RPMI8226 (cell line): ENCODE measurements at places on chromosomes 7 and 10.

DNA sequence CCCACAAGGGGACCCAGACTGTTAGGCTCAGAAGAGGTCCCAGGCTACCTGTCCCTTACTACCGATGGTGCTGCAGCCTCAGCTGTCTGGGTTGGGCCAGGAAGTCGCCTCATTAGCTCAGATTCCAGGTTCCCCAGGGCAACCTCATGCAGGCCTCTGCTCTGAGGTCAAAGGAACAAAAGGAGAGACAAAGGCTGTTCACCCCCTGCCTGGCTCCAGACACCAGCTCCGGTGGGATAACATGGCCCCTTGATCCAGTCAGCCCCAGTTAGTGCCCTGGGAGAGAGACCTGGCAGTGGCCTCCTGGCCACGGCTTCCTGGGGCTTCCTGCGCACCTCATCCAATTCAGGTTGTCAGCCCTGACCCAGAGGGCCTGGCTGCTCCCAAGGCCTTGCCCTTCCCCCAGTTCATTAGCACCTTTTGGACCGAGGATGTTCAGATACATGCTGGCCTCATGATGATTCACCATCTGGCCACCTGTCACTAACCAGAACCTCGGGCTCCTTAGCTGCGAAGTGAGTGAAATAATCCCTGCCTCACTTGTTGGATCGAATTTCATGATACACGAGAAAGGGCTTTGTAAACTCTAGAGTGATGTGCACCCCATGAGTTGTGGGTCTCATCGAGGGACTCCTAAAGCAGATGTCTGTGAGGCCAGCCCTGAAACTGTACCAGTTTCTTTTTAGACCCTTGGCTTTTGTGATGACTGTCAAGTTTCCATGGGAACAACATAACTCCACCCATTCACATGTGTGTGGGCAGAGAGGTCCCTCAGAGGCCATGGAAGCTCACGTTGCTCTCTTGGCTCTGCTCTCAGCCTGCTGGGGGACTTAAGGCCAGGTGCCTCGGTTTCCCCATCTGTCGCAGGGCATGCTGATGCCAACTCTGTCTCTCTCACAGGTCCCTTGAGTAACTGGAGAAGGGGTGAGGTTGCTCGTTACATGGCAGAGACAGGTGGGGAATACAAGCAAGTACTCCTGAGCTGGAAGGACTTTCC is 79.5 kb upstream of the PCBD1 start:
- peak; percentile 11 for DNase-seq

- DNase-seq, result no peak
These were observed 179.4 kb upstream of the SEMA3C start for GRCh38 chr7:81098213-81098612.

DNA sequence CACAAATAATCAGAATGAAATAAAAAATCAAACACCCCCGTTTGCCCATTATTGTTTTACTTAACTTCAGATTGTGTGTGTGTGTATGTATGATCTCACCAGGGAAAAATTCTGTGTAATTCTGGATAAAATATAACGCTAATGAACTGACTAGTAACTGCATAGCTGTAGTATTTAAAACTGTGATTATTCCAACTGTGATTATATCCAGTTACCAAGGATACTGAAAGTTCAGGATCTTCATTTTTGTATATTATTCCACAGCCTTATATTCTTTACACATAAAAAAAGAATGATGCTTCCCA is 2.9 kb downstream of the TWIST1 start:
- no peak for DNase-seq

DNA sequence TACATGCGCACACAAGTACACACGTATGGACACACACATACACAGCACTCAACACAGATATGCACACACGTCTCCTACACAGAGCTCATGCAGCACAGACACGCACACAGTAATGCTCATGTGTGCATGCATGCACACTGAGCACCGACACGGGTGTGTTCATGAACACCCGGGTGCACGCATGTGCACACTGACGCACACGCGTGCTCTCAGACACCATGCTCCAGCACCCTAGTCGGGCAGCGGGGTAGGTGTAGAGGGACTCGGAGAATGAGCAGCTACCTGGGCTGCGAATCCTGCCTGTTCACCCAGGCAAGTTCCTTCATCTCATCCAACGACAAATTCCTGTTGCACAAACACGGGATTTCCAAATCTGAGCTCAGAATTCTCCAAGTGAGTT is 184.7 kb downstream of the MAD1L1 start:
- DNase-seq, result no peak

DNA sequence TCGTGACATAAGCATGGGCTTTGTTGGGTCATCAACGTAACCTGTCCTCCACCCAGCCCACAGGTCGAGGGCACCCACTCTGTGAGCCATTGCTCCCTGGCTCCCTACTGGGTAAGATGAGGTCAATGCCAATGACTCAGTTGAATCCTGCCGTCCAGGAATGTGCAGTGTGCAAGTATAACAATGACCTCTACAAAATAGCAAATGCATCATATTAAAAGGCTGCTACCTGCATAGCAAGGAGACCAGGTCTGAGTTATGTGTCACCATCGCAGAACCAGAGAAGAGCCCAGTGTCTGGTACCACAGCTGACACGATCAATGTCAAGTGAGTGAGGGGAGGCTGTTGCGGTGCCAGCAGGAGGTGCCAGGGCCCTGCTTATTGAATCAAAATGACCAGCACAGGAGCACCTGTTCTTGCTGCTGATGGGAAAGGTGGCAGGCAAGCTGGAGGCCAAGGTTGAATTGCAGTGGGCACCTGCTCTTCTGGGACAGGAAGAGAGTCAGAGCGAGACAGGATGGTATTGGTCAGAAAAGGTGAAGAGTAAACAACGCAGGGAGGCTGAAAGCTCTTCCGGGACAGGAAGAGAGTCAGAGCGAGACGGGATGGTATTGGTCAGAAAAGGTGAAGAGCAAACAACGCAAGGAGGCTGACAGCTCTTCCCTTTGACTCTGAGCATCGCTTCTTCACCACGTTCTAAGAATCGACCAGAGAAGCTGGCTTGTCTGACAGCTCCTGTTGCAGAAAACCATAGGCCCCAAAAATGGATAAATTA is 108.7 kb upstream of the ADAM12 start:
- DNase-seq, result no peak

DNA sequence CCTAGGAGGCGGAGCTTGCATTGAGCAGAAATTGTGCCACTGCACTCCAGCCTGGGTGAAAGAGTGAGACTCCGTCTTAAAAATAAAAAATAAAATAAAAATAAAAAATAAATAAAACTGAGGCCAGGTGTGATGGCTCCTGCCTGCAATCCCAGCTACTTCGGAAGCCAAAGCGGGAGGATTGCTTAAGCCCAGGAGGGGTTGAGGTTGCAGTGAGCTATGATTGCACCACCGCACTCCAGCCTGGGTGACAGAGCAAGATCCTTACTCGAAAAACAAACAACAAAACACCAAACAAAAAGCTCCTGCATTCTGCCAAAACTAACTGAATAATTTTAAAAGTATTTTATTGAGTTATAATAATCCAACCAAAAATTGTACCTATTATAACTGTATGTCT is 36.2 kb downstream of the AGAP4 start:
- no peak for DNase-seq

DNA sequence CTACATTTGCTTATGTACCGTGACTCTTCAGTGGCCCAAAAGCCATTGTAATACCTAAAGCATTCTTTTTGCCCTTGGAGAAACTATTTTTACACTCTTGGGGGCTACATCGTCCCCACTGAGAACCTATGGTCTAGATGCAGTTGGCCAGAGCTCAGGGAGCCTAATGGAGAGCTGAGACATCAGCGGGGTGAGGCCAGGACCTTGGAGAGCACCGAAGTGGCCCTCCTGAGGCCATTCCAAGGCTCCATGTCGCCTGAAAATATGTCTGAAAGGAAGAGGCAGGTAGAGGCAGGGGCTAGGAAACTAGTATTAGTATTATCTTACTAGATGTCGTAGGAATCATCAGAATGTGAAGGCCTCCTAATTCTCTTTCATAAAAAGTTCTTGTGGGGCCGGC is 4.9 kb downstream of the PKD2L1 start:
- no peak for DNase-seq

DNA sequence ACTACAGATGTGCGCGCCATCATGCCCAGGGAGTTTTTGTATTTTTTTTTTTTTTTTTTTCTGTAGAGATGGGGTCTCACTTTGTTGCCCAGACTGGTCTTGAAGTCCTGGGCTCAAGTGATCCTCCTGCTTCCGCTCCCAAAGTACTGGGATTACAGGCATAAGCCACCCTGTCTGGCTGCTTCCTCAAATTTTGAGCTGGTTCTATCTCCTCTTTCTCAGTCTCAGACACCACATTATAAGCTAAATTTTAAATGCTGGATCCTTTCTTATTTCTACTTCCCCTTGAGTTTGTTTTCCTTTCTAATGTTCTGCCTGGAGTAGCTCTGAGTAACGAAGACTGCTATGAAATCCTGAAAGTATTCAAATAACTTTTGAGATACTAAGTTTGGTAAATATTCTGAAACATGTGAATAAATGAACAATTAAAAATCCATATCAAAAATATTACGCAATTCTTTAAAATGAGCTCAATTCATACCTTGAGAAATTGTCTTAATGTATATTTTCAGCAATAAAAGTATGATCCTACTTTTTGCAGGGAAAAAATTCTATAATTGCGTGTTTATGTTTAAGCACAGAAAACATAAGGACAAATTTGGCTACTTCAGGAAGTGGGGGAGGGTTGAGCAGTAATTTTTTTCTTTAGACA is 15.0 kb downstream of the TCAF1 start:
- DNase-seq, result no peak

- DNase-seq, result no peak
These were observed 11.9 kb upstream of the SLC12A9 start for GRCh38 chr7:100840470-100841100.

- DNase-seq, result no peak
These were observed 72.1 kb downstream of the WNT2 start for GRCh38 chr7:117250801-117251200.

DNA sequence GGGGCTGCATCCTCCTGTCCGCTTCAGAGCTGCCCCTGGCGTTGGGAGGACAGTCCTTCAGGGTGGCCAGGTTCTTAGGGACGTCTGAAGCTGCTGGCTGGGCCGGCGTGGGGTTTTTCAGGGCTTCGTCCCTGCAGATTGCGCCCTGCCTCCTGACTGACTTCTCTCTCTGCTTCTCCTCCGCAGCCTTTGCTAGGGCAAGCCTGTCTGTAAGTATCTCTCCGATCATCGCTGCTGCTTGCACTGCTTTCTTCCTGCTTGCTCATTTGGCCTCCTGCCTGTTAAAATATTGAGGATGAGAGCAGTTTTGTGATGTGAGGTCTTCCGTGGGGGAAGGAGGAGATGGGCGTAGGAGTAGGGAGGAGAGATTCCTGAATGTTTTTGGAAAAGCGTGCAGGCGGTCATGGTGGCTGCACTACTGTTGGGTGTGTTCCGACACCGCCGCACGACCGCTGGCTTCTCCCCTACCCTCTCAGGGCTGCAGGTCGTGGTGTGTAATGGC is 25.3 kb downstream of the PFKFB3 start:
- DNase-seq, result no peak

DNA sequence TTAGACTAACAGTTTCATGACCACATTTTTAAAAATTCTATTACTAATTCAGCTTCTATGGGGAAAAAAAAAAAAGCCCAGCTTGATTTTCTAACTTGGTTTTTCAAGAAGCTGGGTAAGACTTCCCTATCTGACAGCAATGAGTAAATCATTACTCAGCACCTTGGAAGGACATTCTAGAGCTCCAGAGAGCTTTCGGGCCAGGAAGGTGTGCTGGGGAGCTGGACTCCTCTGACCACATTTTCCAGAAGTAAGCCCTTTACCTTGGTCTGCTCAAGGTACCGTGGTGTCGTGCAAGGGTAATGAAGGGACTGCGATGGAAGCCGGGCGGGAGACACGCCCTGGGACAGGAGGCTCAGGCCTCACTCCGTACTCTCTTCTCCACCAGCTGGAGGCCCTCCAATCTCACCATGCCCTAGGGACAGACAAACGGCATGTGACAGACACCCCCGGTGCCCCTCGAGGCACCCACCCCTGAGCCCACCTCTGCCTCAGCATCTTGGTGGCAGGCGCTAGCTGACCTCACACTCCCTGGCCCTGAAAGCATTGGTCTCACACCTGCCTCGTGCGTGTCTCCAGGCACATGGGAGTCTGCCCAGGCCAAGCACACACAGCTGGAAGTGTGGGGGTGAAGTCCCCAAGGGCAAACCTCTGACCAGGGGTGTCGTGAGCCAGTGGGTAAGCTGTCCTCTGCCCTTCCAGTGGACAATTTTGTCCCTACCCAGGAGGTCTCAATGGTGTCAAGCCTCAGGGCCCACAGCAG is 152.1 kb downstream of the OAT start:
- no peak for DNase-seq

DNA sequence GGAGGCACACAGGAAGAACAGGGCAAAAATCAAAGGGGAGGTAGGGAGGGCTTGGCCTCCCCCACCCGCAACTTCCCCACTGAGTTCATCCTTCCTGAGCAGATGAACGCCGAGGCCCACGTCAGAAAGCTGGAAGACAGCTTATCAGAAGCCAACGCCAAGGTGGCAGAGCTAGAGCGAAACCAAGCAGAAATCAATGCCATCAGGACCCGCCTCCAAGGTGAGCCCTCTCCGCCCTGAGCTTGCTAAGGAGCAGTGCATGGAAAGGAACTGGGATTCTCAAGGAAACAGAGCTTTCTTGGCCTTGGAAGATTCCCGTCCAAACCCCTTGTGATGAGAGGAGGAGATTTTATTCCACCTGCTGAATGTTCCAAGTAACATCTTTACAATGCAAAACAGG is 16.5 kb downstream of the MYH16 start:
- DNase-seq, result no peak

DNA sequence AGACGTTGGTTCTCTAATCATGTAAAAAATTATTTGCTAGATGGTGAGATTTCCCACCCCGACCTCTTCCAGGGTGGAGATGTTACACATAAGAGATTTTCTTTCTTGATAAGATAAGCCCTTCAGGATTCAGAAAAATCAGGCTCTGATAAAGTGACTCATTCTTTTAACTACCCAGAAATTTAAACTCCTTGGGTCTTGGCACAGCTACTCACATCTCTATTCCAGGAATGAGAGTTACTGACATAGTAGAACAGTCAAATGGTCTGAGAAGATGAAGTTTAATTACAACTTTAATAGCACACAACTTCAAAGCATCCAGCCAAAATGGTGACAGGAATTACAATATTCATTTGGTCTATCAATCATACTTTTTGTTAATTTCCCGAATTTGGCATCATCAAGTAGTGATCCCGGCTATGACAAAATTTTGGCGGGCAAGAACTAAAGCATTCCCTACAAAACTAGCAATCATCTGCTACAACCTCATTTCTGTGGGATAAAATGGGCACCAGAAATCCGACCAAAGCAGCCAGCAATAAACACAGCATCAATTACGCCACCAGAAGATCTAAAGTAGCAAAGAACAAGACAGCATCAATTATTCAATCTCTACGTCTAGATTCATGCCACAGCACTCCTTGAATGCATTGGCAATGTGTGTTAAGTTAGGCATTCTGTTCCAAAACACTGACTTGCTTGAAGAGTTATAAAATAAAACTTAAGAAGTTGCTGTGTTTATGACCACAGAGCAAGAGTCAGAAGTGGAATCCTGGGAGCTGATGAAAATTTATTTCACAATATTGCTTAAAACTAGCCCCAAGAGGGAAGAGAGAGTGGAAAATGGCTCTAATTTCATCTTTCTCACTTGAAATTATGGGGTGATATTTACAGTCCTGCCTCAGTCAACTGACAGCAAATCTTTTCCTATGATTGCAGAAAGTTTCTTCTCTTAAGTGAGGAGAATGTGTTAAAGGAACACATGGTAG is 565.7 kb upstream of the ANKRD30A start:
- no peak for DNase-seq
